ENCODE measurements at places on chromosomes 1 and 21.

- no peak for DNase-seq
Measured at GRCh38 chr1:147787765-147788164, 27.4 kb upstream of the GJA5 start.

GRCh38 chr1:163115887-163116286 lies 46.7 kb downstream of the RGS4 start:
- no peak for DNase-seq

DNA sequence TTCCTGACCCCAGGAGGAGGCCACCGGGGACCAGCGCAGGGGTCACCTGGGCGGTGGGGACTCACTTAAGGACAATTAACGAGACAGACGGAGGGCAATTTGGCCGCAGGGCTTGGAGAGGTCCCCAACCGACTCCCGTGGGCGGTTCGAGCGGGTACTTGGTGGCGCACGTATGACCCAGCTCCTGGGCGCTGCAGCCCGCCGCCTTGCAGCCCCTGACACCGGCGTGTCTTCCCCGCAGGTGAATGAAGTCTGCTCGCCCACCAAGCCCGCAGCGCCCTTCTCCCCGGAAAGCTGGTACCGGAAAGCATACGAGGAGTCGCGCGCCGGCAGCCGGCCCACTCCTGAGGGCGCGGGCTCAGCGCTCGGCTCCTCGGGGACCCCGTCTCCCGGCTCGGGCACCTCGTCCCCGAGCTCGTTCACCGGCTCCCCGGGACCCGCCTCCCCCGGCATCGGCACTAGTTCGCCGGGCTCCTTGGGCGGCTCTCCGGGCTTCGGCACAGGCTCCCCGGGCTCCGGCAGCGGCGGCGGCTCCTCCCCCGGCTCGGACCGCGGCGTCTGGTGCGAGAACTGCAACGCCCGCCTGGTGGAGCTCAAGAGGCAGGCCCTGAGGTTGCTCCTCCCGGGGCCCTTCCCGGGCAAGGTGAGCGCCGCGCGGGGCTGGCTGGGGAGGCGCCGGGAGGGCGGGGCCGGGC lies 1.4 kb downstream of the KIF26B start:
- DNase-seq: peak; percentile 45

DNA sequence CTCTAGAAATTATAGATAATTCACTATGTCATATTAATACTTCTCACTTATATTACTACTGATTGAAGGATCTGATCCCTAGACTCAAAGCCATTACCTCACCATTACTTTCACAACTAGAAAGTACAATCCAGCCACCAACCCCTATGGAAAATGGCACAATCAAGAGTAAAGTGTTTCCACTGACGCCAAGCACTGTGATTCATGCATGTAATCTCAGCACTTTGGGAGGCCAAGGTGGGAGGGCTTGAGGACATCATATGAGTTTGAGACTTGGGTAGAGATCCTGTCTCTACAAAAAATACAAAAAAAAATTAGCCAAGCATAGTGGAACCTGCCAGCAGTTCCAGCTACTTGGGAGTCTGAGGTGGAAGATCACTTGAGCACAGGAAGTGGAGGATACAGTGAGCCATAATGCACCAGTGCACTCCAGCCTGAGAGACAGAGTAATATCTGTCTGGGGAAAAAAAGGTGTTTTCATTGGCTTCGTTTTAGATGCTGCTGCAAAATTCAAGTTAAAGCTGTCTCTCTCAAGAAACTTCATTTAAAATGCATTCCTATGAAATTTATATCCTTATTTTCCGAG lies 126.5 kb downstream of the AKT3 start:
- no peak for DNase-seq

DNA sequence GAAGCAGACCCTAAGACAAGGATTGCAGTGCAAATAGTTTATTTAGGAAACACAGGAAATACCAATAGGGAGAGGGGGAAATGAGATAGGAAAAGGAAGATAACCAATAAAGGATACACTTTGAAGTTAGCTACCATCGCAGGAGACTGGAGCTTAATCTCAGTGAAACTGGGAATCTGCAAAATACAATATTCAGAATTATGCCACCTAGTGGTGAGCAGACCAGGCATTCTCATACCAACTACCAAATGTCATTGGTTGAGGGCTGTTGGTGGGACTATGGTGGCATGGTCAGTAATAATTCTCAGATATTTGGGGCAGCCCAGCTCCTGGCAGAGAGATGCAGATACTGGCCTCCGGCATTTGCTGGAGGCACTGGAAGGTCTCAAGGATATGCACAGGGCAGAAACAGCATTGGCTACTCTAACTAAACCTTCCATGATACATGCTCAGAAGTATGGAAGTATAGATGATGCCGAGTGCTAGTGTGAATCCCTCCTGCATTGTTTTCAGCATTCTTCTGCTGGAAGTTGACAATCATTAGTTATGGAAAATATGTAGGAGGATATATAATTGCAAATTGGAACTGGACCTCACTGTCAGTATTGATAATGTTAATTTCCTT lies 11.8 kb upstream of the ZFP69B start:
- DNase-seq: peak; percentile 25

DNA sequence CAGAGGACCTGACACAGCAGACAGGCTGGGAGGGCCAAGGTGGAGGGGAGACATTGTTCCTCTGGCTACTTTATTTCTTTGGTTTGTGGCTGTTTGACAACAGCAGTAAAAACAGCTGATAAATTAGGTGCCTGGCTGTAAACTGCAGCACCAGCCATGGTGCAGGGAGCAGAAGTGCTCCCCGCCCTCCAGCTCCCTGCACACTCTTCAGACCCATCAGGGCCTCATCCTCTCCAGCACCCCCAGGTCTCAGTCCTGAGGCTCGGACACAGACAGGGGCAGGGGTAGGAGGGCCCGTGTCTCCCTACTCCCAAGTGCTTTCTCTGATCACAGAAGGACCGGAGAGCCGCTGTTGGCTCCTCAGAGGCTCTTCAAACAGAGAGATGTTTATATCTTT lies 17.7 kb upstream of the LRRN2 start:
- no peak for DNase-seq

DNA sequence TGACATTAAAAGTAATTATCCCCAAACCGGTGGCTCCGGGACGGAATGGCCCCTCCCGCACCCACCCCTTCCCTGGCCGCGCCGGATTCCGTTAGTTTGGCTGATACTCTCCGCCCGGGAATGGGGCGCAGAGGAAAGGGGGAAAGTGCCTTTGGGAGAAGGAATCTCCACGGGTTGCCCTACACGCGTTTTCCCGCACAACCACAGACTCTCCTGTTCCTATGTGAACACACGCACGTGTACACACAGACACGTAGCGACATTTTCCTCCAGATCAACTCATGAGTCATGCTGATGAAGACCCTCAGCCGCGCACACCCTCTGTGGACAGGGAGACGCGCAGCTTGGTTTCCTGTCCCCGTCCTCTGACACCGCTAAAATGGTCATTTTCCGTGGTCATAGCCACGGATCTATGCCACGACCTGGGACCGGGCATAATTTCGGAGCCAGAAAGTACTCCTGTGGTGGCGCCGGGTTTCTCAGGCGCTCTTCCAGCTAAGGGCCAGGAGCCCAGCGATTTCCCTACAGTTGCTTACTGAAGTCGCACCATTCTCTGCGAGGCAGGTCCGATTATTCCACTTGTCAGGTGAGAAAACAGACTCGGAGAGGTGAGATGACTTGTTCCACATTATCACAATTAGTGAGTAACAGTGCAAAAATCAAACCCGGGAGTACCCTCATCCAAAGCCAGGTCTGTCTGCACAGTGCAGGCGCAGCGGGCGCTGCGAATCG lies 4.0 kb upstream of the DMRTA2 start:
- no peak for DNase-seq

GRCh38 chr1:56516539-56517252 lies 62.7 kb downstream of the PLPP3 start:
- no peak for DNase-seq

- no peak for DNase-seq
Measured at GRCh38 chr1:8465692-8466091, 147.8 kb downstream of the SLC45A1 start.

DNA sequence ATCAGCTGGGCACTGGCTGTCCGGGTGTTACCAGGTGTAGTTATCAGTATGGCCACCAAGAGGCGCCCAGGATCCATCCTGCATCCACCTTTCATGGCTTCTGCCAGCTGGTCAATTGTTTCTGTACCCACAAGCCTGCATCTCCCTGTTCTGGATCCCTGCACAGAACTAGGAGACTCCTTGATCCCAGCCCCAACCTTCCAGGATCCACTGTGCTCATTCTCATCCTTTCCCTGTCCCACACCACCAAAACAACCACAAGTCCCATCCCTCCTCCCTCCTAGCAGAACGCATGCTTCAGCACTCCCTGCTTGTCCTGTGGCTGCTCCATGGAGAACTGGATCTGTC lies 27.2 kb upstream of the FOXE3 start:
- DNase-seq: peak; percentile 11

DNA sequence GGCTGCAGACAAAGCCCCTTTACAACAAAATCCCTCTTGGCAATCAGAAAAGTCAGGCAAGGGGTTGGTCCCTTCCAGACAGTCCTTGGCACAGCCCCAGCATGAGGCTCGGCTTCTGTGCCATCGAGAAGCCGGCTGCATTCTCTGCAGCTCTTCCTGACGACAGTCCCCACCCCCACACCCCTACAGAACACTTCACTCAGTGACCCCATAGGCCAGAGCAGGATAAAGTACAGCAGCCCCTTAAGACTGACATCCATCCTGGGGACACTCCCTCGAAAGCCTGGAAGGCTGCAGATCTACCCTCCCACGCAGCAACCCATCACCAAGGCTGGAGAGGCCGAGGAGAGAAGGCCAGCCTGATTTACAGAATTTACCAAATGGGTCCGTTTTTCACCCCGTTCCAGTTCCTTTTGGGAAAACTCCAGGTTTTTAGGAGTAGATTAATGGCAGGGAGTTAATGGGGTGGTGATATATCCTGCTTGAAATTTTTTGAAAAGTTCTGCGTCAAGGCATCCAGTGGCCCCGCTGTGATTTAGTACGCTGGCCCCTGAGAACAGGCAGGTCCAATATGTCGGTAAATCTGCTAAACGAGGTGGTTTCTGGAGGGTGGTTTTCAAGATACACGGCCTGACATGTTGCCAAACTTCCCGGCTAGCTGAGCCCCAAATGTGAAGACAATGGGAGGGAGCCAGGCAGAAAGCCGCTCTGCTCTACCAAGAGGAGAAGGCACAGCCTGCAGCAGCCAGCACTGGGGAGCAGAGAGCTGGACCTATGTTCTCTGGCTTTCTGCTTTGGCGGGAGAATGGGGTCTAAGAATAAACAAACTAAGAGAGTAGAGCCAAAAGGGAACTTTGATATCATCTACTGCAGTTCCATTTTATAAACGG lies 81.7 kb downstream of the SSBP3 start:
- DNase-seq: no peak

GRCh38 chr1:219379691-219380090 lies 206.0 kb downstream of the LYPLAL1 start:
- no peak for DNase-seq

DNA sequence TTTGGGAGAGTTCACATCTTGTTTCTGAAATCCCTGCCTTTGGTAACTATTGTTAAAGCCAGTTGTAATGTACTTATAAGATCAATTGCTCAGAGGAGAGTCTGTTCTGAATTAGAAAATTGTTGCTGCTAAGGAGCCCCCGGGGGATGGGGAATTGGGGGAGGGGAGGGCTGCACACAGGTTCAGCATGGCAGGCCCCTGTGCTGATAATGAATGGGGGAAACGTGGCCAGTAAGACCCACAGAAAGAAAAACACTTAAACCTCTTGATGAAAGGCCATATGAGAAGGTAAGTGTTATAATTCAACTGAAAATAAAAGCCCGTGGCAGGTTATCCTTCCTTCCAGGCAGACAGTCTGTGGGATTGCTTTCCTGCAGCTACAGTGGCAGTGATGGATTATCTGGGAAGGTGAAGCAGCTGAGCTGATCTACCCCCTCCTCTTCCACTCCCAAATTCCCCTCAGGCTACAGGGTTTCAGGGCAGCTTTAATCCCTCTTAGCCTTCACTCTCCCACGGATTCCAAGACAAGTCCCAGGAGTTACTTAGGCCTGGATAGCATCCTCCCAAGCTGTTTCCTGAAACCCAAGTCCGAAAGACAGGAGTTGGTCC lies 398.8 kb downstream of the TBX15 start:
- DNase-seq: no peak

- DNase-seq: no peak
Measured at GRCh38 chr21:44592446-44593311, at the start of gene KRTAP10-6. TSS of gene KRTAP10-6 (minus strand) at chr21:44592505. CDS start at chr21:44592484, 21 bp downstream.

DNA sequence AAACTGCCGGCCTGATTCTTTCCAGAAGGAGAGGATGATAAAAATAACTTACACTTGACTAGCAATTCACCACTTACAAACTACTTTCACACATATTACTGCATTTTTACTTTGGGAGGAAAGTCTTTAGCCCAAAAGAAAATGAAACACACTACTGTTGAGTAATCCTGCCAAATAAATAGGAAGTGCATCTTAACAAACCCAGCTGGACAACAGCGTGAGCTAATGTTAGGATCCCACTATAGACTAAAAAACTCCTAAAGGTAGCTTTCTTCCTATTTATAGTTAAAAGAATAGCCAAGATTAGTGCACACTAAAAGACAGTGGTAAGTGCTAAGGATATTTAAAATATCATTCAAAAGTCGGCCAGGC lies 83.8 kb downstream of the HSF2BP start:
- no peak for DNase-seq

DNA sequence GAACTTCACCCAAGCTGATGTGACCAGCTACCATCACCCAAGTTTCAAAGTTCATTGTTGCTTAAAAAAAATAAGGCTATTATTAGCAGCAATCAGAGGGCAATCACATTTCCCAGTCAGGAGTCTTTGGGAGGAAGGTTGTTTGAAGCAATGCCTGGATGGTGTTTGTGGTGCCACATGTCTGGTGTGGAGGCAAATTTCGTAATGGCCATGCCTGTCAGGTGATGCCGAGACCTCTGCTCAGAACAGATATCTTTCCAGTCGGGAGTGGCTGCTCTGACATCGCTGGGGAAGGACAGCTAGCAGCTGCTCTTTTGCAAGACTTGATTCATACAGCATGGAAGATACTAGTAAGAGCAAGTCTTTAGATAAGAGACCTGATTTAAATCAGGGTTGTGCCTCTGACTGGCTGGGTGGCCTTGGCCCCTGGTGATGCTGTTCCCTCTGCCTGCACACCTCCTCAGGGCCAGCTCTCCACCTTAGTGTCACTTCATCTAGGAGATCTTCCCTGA lies 187.8 kb upstream of the JUN start:
- no peak for DNase-seq

DNA sequence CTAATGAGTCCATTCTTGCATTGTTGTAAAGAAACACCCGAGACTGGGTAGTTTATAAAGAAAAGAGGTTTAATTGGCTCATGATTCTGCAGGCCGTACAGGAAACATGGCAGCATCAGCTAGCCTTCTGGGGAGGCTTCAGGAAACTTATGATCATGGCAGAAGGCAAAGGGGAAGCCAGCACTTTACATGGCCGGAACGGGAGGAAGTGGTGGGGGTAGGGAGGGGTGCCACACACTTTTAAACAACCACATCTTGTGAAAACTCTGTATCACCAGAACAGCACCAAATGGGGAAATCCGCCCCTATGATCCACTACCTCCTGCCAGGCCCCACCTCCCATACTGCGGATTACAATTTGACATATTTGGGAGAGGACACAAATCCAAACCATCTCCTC lies 43.9 kb downstream of the NOS1AP start:
- no peak for DNase-seq
